ENCODE measurements at places on chromosomes 5 and 9. TPM values are rescaled to one million over a fixed set of nuclear protein-coding genes. Genes with fewer than 3 reads are reported as not detected.

ZNF608 gene
- 34.2 TPM for total RNA-seq

C9orf153 gene
- not detected for total RNA-seq

MACROH2A1 gene
- total RNA-seq: 242 TPM

KCNIP1 gene
- not detected for total RNA-seq

ESM1 gene
- 0.40 TPM for total RNA-seq

TAF7 gene
- 72.6 TPM for total RNA-seq

SNX24 gene
- 26.7 TPM for total RNA-seq

SLC25A2 gene
- 1.6 TPM for total RNA-seq

FAM221B gene
- total RNA-seq: not detected

KIAA0825 gene
- 12.5 TPM for total RNA-seq

RNF180 gene
- 60.3 TPM for total RNA-seq

OCLN gene
- 148 TPM for total RNA-seq

NR5A1 gene
- total RNA-seq: not detected

TAF11L9 gene
- not detected for total RNA-seq

TXNDC8 gene
- not detected for total RNA-seq

ATOSB gene
- 15.3 TPM for total RNA-seq

IL6ST gene
- total RNA-seq: 303 TPM

SERF1B gene
- 56.6 TPM for total RNA-seq

PROB1 gene
- 1.6 TPM for total RNA-seq

PCDHA8 gene
- 0.93 TPM for total RNA-seq

UGT3A1 gene
- not detected for total RNA-seq

RORB gene
- total RNA-seq: 1.0 TPM

ST8SIA4 gene
- total RNA-seq: 7.0 TPM
